ENCODE measurements at places on chromosomes 16 and 17.

- peak; percentile 66 for DNase-seq
Measured at GRCh38 chr17:42484304-42484703, 25.6 kb downstream of the ATP6V0A1 start.

DNA sequence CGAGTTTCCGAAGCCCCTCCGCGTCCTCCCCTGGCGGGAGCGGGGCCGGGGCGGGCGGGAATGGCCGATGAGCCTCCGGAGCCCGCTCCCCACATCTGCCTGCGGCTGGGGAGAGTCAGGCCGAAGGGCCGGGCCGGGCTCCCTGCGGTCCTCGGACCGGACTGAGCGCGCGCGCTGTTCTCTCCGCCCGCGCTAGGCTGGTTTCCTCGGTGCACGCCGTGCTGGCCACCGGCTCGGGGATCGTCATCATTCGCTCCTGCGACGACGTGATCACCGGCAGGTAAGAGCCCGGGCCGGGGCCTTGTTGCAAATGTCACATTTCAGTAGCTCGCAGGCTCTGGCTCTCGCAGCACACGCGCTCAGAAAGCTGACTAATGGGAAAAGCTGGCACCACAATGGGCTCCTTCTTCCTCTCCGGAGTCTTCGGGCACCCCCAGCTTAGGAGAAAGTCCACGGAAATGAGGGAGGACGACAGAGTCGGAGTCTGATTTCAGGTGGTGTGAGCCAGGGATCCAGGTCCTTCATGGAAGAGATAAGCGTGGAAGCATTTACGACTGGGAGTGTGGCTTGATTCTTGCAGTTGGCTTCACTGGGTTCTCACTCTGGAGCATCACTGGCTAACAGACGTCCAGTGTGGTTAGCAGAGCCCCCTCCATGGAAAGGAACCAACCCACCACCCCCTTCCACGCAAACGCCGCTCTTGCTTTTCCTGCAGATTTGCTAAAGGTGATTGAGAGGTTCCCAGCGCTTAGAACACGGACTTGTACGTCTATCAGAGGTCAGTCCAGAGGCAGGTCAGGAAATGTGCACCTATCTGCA is 715 bp downstream of the TLCD3A start:
- no peak for DNase-seq

DNA sequence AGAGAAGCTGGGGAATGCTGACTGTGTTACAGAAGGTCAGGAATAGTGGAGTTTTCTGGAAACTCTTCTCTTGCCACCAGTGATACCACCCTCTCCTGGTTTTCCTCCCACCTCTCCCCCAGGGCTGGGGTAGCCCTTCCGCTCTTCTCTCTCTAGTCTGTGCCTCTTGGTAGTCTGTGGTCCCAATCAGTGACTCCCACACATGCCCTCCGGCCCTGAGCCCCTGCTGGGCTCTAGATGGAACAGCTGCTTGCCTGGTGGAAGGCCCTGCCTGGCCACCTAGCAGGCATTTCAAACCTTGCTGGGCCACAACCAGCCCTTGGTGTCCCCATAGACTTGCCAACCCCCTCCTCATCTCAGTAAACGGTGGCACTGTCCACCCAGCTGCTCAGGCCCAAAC is 15.2 kb upstream of the MTSS2 start:
- no peak for DNase-seq

DNA sequence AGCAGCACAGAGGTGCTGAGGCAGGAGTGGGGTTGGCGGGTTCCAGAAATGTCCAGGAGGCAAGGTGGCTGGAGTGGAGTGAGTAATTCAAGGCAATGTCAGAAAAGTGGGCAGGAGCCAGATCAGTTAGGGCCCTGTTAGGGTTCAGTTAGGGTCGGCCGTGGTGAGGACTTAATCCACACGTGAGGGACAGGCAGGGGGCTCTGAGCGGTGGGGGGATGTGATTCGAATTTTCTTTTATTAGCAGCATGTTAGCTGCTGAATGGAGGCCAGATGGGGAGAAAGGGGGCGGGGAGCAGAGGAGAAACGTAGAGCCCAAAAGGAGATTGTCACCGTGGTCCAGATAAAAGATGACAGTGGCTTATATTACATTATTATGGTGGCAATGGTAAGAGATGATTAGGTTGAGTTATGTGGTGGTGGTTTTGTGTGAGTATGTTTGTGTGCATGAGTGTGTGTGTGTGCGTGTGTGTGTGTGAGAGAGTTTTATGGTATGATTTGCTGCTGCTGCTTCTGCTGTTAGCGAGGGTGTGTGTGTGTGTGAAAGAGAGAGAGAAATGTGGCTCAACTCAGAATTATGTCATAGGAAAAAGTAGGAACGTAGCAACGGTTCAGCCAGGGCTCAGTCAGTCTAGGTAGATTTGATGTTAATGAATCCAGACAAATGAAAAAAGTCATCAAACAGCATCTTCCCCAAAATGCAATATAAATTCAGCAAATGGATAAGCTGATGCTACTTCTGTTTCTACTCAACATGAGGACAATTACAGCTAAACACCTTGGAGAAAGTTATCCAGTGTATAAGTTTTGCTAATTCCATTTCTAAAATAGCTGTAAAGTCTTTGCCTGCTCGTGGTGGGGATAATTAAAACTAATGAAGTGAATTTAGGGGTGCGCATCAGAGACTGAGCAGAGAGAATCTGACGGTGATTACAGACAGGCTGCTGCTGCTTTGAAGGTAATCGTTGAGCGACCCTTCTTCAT is 390.6 kb downstream of the HAPSTR1 start:
- DNase-seq, result no peak

DNA sequence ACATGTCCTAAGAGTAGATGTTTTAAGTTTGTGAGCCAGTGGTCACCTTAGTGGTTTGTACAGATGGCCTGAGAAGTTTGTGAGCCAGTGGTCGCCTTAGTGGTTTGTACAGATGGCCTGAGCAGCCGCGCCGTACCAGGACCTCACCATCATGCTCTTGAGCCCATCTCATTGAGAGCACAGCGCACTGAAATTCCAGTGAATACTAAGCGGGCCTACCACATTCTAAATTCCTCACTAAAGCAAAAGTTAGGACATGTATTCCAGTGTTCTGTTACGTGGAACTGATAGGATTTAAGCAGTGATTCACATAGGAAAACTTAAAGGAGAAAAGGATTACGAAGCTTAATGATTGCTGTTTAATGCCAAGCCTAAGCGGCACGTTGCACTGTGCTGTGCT is 3.9 kb downstream of the USP10 start:
- no peak for DNase-seq

GRCh38 chr16:4426021-4426684 is 485 bp downstream of the DNAJA3 start:
- no peak for DNase-seq

GRCh38 chr17:57953219-57953618 is 2.0 kb downstream of the CUEDC1 start:
- no peak for DNase-seq

GRCh38 chr17:80762076-80762475 is 217.4 kb downstream of the RPTOR start:
- no peak for DNase-seq

DNA sequence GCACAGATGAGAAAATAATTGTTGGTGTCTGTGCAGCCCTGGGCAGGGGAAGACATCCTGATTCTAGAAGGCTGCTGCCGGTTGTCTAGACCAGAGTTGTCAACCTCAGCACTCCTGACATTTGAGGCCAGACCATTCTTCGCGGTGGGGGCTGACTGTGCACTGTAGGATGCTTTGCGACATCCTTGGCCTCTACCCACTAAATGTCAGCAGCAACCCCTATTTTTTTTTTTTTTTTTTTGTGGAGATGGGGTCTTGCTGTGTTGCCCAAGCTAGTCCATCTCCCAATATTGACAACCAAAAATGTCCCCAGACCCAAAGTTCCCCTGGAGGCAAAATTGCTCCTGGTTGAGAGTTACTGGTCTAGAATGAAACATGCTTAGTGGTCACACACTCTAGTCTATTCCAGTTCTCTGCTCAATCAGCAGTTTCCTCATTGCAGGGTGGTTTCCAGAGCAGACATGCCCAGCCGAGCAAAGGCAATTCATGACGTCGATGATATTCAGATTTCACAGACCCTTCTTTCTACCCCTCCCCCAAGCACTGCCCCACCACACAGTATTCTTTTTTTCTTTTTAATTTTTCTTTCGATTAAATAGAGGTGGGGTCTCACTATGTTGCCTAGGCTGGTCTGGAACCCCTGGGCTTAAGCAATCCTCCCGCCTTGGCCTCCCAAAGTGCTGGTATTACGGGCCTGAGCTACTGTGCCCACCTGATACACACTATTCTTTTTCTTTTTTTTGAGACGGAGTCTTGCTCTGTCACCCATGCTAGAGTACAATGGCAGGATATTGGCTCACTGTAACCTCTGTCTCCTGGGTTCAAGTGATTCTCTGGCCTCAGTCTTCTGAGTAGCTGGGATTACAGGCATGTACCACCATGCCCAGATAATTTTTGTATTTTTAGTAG is 9.0 kb downstream of the C17orf99 start:
- DNase-seq, result no peak

- DNase-seq, result no peak
Measured at GRCh38 chr17:39809221-39809620, 54.9 kb downstream of the IKZF3 start.

DNA sequence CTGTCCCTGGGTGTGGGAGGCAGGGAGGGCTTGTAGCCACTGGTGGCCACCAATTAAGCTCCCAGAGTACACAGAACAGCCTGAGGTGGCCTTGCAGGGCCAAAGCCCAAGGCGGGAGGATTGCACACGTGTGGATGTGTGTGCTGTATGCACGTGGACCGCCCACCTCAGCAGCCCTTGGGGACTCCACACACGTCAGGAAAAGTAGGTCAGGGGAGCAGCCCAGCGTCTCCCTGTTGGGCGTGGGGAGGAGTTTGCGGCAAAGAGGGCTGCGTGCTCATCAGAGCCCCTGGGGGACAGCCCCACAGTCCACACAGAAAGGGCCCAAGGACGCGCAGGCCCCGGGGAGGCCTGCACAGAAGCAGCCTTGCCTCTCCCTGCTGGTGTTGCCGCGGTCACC is 19.6 kb downstream of the SBK1 start:
- no peak for DNase-seq

- DNase-seq, result no peak
Measured at GRCh38 chr17:62998166-62998565, 32.1 kb downstream of the TANC2 start.

GRCh38 chr16:27414788-27415431 is 12.9 kb downstream of the IL21R start:
- no peak for DNase-seq

- DNase-seq, result no peak
Measured at GRCh38 chr17:74639704-74640151, 16.2 kb upstream of the CD300E start.

GRCh38 chr16:56609463-56609921 is 1.1 kb downstream of the MT2A start:
- peak; percentile 73 for DNase-seq

- no peak for DNase-seq
Measured at GRCh38 chr16:89581045-89581695, 5.6 kb downstream of the CPNE7 start.

- no peak for DNase-seq
Measured at GRCh38 chr16:75238132-75238852, 13.1 kb downstream of the BCAR1 start.

DNA sequence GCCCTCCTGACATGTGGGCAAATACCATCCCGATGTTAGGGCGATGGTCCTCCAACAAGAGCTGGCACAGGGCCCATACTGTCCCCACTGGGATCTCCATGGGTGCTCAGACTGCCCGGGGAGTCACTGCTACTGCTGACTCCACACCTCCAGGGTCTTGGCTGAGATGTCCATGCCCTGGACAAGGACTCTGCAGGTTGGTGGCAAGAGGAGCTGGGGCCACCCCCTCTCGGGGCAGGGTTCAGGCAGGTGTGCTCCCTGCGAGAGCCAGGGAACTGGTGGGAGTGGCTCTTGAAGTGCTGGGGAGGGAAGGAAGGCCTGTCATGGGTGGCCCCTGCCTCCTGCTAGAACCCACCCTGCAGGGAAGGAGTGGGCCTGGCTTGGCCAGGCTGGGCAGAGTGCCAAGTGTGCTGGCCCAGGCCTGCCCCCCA is 6.4 kb downstream of the CASKIN2 start:
- no peak for DNase-seq

DNA sequence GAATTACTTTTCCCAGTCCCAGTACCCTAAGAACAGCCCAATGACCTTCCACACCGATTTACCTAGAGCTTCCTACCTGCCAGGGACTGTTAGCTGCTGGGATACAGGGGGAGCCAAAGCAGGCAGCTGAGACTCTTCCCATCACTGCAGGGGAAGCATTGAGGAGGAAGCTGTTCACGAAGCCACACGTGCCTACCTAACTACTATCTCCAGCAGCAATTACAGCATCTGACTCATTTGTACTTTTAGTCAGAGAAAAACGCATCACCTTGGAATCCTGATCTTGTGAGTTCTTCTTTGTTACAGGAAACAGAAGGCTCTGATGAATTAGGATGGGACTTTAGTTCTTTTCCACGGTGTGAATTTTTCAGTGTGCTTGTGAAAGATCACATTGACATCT is 113.7 kb upstream of the DHX40 start:
- no peak for DNase-seq

GRCh38 chr16:50585331-50585776 is 37.2 kb downstream of the NKD1 start:
- DNase-seq, result no peak

- no peak for DNase-seq
Measured at GRCh38 chr17:72171703-72172667, 51.2 kb downstream of the SOX9 start.

GRCh38 chr17:2063261-2064146 is 8.6 kb downstream of the HIC1 start:
- DNase-seq, result no peak

DNA sequence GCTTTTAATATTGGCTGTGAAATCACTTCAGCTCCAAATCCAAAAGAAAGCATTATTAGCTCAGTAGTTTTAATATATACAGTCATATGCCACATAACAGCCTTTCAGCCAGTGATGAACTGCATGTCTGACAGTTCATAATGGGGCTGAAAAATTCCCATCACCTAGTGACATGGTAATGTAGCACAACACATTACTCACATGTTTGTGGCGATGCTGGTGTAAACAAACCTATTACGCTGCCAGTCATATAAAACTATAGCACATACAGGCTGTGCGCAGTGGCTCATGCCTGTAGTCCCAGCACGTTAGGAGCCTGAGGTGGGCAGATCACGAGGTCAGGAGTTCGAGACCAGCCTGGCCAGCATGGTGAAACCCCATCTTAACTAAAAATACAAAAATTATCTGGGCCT is 92.2 kb downstream of the TUBD1 start:
- no peak for DNase-seq

GRCh38 chr16:13429416-13429815 is 490.5 kb upstream of the ERCC4 start:
- DNase-seq, result no peak

GRCh38 chr17:74759243-74759801 is 10.9 kb downstream of the NHERF1 start:
- DNase-seq, result no peak
